NCI-H748 treated with DMSO at 0.1 percent for 48 hours (cell line): ENCODE measurements at places on chromosomes 13 and 19.

DNA sequence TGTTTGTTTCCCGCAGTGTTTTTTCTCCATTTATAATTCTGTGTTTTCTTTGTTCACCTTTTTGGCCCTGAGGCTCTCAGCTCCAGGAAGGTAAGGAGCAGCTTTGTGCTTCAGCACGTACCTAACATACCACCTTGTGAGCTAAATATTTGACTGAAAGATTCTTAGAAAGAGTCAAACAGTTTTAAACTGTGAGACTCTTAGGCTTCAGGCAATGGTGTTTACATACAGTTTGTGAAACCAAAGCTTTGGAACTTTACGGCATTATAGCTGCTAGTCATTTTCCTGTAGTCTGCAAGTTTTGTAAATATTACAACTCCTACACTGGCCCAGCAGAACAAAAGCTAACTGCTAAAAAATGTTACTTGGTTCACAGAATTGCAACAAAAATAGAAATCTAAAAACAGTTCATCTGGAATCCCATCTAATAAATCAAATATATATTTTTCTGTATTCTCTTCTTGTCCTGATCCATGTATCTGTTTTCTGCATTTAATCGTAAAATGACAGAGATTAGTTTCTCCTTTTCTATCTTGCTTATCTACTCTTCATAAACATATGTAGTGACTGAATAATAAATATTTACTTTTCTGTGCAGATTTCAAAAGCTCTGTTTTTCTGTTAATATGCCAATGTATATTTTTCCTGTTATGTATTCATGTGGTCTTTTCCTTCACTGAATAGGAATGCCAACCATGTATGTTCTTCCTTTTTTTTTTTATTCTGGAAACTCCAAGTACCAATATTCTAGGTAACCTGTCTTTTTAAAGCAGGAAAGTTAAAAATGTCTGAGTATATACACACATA lies 38.8 kb upstream of the GPI start:
- no peak for DNase-seq

DNA sequence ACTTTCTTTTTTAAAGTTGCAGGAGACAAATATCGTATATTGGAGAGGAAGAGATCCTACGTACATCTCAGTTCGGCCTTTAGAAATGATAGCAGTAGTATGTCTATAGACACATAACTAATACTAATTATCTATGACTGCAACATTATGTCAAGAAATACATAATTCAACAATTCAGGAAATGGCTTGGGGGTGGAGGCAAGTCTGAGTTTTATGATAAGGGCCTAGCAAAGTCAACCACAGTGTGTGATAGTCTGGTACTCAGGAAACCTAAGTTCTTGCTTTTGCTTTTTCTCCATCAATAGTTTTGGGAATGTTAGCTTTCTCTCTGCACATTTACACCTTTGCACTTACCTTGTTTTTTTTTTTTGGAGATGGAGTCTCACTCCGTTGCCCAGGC lies 27.5 kb upstream of the OBI1 start:
- DNase-seq = no peak

- DNase-seq = no peak
Measured at GRCh38 chr13:35477386-35477946, 977 bp upstream of the MAB21L1 start.

DNA sequence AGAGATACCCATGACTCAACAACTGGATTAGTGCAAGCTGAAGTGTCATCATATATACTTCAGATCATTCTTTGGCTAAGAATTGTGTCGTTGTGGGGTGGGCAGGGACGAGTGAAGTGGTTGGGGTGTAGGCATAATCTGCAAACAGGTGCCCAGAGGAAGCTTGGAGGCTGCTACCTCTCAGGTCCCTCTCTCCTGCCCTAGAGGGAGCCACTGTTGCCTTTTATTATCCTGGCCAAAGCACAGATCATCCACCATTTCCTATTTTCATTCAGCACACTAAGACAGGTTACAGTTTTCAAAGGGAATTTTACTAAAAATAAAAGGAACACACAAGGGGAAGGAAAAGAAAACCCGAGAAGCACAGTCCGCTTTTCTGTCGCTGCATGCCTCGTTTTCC lies 126.6 kb downstream of the HS6ST3 start:
- DNase-seq = no peak
